Sigmoid colon (tissue), 7 donors: ENCODE measurements at places on chromosomes 5 and 9. TPM values are rescaled to one million over a fixed set of nuclear protein-coding genes. Genes with fewer than 3 reads are reported as not detected.

The QRFP gene
- total RNA-seq = not detected

- peaks cover 3% of the 10 kb centered on the region for H3K36me3 ChIP-seq
- peak overlapping the region; percentile 74 for H3K27ac ChIP-seq
- DNase-seq = no peak
- no peaks in the 10 kb centered on the region for H3K27me3 ChIP-seq
Measured at GRCh38 chr5:132222649-132223038, 5.0 kb downstream of the P4HA2 start.

GRCh38 chr5:113105693-113106280 is 129.2 kb downstream of the DCP2 start:
- no peaks in the 10 kb centered on the region for H3K27me3 ChIP-seq
- no peaks in the 10 kb centered on the region for H3K4me1 ChIP-seq
- no peak for DNase-seq
- no peaks in the 10 kb centered on the region for H3K36me3 ChIP-seq
- no peak overlapping the region for H3K4me3 ChIP-seq
- H3K27ac ChIP-seq = no peak overlapping the region

GRCh38 chr9:108045851-108046250 is 556.3 kb upstream of the KLF4 start:
- H3K36me3 ChIP-seq = no peaks in the 10 kb centered on the region
- no peaks in the 10 kb centered on the region for H3K27me3 ChIP-seq
- no peak overlapping the region for H3K4me3 ChIP-seq
- H3K27ac ChIP-seq = no peak overlapping the region
- H3K4me1 ChIP-seq = peaks cover 5% of the 10 kb centered on the region
- no peak for DNase-seq

DNA sequence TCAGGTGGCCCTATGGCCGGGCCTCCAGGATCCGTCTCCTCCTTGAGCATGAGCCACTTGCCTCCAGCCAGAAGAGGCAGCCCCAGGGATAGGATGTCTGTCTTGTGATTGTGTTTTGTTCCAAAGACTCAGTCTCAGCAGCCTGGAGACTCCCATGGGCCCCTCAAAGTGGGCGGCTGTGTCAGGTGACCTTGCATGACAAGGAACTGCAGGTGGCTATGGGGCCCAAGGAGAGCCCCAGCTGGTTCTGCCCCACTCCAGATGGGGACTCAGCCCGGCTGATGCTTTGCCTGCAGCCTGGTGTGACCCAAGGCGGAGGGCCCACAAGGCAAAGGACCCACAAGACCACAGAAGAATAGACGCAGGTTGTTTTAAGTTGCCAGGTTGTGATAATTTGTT is 284.3 kb upstream of the IRX4 start:
- H3K27ac ChIP-seq = no peak overlapping the region
- no peak for DNase-seq
- H3K36me3 ChIP-seq = no peaks in the 10 kb centered on the region

GRCh38 chr5:39533749-39534148 is 109.0 kb upstream of the DAB2 start:
- H3K27ac ChIP-seq = peak overlapping the region; percentile 28
- DNase-seq = no peak
- H3K36me3 ChIP-seq = no peaks in the 10 kb centered on the region
- no peak overlapping the region for H3K4me3 ChIP-seq
- no peaks in the 10 kb centered on the region for H3K4me1 ChIP-seq

DNA sequence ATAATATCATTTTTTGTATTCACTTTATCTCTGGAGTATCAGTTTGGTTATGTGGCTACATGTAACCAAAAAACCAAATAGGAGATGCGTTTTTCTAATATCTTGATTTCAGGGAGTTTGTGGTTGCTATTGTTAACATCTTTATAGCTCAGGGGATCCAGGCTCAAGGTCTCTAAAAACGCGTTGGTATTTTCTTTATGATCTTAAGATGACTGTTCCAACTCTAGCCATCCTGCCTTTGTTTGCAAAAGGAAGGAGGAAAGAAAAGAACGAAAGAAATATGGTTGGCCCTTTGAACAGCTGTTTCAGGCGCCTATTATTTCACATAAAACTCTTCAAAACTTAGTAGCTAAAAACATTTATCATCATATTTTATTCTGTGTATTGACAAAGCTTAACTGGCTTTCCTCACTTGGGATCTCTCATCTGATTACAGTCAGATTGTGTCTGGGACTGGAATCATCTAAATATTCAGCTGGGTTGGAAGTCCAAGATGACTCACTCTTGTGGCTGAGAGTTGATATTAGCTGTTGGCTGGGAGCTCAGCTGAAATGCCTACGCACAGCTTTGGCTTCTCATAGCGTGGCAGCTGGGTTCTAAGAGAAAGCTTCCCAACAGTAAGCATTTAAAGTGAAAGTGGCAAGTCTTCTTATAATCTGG is 60.1 kb downstream of the FAM174A start:
- no peaks in the 10 kb centered on the region for H3K27me3 ChIP-seq
- H3K4me3 ChIP-seq = no peak overlapping the region
- no peaks in the 10 kb centered on the region for H3K4me1 ChIP-seq
- H3K27ac ChIP-seq = peak overlapping the region; percentile 66
- H3K36me3 ChIP-seq = no peaks in the 10 kb centered on the region

DNA sequence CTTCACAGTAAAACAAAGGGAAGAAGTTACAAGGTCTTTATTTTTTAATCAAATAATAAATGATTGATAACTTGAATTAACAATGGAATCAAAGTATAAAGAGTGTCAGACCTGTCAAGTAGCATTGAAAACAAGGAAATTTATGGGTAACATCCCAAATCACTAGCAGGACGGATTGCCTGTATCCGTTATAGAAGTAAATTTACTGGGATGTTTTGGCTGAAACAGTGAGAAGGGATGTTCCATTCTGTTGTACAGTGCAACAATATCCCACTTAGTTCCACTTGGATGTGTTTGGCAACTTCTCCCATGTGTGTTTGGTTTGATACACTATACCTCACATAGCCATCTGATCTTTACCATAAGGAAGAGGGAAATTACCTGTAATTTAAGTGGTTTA is 421.0 kb upstream of the CHD1 start:
- no peaks in the 10 kb centered on the region for H3K36me3 ChIP-seq
- no peaks in the 10 kb centered on the region for H3K27me3 ChIP-seq
- H3K27ac ChIP-seq = no peak overlapping the region
- no peak for DNase-seq
- H3K4me3 ChIP-seq = no peak overlapping the region

DNA sequence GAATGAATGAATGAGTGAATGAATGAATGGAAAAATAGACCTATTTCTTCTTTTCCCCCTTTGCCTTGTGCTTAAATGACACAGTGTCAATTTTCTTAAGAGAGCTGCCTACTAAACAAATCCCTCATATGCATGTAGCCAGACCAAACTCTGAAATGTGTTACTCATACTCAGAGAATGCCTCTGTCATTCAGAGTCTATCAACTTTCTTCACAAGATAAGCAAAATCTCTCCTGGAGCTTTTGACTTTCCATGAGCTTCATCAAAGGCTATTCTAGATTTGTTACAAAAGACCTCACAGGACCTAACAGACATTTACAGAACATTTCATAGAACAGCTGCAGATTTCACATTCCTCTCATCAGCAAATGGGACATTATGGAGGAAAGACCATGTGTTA is 275.7 kb upstream of the MSX2 start:
- no peak overlapping the region for H3K27ac ChIP-seq
- H3K4me1 ChIP-seq = no peaks in the 10 kb centered on the region
- no peak for DNase-seq
- no peak overlapping the region for H3K4me3 ChIP-seq
- peaks cover 5% of the 10 kb centered on the region for H3K27me3 ChIP-seq

DNA sequence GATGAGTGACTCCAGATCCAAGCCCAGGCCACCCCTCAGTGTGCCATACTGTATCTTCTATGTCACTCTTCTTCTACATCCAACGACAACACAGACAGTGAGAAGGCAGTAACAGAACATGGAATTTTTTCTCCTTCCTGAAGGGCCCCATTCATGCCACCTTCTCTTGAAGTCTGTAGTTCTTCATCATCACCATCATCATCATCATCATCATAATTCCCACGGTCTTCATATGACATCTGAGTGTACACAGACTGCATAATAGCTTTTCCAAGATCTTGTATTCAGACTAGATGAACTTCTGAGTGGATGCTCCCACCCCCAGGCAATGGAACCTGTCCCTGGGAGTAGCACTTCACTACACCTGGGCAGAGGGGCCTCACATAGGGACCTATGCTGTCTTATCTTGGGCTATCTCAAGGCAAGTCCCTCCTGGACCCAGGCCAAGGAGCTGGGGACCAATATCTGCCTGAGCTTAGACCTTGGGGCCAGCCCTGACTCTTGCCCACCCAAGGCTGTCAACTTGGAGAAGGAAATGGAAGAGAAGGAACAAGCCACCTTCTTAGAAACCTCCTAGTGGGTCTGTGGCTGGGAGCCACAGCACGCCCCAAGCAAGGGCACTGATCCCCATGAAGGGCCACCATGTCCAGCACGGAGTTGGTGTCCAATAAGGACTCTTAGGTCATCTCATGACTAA is 159.1 kb downstream of the FSTL4 start:
- no peaks in the 10 kb centered on the region for H3K4me1 ChIP-seq
- no peaks in the 10 kb centered on the region for H3K27me3 ChIP-seq
- no peak for DNase-seq
- H3K27ac ChIP-seq = no peak overlapping the region
